C1 segment of cervical spinal cord (tissue), 14 donors: ENCODE measurements at places on chromosomes 11 and 22.

DNA sequence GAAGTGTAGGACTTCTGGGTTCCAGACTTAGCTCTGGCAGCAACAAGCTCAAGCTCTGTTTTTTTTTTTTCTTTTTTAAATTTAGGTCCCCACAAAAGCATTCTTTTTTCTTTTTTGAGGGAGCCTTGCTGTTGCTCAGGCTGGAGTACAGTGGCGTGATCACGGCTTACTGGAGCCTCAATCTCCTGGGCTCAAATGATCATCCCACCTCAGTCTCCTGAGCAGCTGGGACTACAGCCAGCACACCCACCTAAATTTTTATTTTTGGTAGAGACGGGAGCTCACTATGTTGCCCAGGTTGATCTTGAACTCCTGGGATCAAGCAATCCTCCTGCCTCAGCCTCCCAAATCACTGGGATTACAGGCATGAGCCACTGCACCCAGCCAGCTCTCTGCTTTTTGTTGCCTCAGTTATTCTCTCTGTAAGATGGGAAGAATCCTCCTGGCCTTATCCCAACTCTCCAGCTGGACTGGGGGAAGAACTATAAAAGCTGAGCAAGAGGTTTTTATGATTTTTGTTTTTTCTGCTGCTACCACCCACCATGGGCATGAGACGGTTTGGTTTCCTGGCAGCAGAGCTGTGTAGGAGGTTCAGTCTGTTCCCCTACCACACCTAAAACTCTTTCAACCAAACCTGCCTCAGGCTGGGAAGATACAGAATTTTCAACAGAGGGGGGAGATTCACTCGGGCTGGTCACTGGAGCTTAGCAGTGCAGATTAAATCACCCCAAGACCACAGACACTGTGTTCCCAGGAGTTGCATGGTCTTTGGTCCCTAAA lies 11.6 kb upstream of the MTFP1 start:
- no peak for DNase-seq

- DNase-seq = no peak
These were observed 545.9 kb downstream of the MIAT start for GRCh38 chr22:27203276-27203660.

- DNase-seq = no peak
These were observed 34.2 kb downstream of the SYT7 start for GRCh38 chr11:61546663-61547062.

DNA sequence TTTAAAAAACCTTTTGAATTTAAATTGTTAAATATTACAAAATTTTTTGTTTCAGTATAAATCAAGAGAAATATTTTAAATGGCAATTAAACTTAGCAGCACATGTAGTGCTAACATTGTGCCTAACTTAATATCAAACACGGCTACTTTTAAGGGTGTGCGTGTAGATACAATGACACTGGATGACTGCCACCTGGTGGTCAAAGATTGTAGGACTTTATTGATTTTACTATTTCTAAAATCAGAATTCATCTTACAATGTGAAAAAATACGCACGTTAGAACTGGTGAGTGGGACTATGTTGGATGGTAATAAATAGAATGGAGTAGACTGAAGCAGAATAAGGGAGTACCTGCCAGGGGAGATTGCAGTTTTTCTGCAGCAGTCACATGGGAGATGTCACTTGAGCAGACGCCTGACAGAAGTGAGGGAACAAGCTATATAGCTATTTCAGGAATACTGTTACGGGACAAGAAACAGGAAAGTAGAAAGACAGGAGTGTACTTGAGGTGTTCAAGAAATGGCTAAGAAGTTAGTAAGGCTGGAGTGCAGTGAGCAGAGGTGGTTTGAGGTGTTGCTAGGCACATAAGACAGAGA lies 52.9 kb downstream of the UVRAG start:
- no peak for DNase-seq

- no peak for DNase-seq
These were observed 404 bp downstream of the DCHS1 start for GRCh38 chr11:6655020-6655789.

DNA sequence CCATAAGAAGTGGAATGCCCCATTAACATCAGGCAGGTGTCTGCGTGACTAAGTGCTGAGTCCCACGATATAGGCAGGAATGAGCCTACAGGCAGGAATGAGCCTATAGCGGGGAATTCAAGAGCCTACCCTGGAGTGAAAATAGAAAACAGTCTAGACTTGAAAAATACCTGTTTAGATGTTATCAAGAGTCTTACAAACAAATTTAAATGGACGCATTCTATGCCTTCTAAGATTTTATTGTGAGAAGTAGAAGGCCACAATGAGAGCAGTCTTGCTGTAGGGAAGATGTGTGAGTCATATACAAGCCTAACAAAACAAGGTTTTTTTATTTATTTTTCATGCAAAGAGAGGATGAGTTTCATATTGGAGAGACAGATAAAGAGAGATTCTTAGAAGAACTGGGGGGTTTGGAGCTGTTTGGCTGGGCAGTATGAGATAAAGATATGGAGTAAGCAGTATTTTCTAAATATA lies 200.8 kb upstream of the ZC3H12C start:
- DNase-seq = no peak

- no peak for DNase-seq
These were observed 16.0 kb downstream of the BCL9L start for GRCh38 chr11:118909619-118910308.

GRCh38 chr22:25383278-25383820 lies 163.9 kb downstream of the CRYBB2 start:
- DNase-seq = no peak

DNA sequence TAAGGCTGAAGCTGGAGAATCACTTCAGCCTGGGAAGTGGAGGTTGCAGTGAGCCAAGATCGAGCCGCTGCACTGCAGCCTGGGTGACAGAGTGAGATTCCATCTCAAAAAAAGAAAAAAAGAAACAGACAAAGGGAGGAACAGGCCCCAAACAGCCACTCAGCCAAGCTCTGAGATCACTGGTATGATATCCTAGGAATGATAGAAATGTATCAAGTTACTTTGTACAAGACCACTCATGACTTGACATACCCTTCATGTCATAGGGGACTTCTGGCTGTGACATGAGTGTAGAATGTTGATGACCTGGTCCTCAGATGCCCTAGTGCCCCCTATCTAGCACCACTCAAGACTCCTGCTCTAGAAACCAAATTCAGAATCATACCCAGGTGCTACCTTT lies 216.5 kb downstream of the NAV2 start:
- DNase-seq = no peak

DNA sequence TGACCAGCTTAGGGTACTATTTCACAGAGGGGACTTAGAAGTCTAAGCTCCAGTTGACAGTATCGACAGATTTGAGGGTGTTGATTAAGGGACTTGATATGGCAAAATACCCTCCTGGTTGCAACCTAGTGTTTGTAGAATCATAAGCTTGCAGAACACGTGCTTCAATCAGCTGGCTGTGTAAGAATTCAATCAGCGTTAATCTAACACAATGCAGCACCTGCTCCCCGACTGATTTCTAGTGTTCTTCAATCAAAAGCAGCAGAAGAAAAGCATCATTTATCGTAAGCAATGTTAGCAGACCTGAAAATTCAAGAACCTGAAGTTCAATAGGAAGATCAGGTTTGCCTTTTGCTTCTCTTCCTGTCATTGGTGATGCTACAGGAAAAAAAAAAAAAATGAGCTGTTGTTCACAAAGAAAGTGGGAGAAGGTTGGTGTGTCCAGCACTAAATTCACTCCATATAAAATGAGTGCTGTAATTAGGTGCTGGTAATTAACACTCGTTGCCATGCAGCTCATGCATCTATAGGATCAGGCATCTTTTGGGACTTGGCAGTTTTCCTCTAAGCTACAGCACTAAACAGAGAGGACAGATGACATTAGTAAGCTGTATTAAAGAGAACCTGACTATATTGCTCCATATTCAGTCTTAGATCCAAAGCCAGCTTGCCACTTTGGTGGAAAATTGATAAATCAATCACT lies 840.3 kb downstream of the OPCML start:
- DNase-seq = no peak

DNA sequence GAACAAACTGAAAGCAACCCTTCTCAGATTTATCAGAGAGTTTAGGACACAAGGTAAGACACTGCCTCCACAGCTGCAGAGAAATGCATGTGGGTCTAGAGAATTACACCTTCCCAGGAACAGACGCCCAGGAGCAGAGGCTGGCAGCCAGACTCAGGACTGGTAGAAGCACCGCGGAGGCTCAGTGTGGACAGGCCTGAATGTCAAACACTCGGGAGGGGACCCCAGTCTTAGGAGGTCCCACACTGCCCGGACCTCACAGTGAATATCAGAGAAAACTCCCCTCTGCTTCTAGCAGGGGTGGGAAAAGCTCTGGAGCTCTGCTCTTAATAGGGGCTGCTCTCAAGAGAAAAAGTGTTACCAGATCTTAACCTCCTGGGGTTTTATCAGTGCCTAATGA lies 952.7 kb downstream of the BRD1 start:
- DNase-seq = no peak

- DNase-seq = no peak
These were observed 54.9 kb upstream of the TSKU start for GRCh38 chr11:76728227-76728626.
